ENCODE measurements at places on chromosomes 3 and 15.

- DNase-seq, result no peak
Measured at GRCh38 chr15:31897746-31898145, 132.6 kb upstream of the CHRNA7 start.

DNA sequence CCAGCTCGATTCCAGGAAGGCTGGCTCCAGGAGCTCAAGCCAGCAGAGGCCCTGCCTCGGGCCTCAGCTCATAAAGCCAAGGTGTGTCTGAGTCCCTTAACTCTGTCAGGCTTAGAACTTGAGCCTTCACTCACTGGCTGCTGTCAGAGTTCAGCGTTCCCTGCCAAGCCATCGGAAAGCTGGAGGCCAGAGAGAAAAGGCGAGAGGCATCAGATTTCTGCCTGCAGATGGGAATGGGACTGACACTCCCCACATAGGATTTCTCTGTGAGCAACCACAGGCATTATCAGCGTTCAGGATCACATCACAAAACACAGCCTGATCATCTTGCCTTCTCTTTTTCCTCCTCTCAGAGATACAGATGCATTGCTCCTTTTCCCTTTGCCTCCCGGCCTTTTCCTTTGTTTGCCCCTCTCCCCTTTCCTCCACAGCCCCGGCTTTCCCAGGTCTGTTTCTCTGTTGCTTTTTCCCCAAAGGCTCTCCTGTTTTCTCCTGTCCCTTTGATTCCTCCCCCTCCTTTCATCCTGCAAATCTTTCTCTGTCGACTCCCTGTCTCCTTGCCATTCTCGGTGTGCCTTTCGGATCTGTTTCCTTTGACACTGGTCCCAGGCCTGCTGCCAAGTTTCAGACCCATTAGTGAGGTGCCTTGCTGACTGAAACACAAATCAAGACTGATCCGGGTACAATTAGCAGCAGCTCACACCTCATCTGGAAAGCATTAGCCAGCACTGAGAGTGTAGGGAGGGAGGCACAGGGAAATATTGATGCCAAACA, 44.5 kb upstream of the BOC start:
- no peak for DNase-seq

DNA sequence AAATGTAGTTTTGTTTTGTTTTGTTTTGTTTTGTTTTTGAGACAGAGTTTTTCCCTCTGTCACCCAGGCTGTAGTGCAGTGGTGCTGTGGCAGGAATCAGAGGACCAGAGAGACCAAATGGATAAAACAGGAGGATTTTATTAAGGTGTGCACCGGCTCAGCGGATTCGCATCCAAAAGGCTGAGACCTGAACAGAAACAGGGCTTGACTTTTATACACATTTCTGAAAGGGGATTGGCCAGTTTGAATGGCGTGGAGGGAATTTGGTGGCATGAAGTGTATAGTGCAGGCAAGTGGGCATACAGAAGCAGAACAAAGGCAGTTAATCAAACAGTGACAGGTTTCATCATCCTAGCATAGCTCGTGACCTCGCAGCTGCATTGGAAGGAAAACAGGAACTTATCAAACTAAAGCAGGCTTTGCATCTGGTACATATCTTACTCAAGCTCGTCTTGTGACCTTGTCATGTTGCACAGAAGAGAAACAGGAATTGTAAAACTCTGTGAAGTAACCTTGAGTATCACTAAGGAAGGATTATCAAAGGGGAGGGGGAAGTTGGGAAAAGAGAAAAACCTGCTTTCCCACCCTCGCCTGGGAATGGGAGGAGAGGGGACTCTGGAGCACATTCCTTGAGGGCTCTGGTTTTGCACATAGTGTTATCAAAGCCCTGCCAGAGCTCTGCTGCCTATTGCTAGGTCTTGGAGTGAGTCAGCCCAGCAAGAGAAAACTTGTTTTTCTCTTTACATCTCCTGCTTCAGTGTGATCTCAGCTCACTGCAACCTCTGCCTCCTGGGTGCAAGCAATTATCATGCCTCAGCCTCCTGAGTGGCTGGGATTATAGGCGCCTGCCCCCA, 38.5 kb downstream of the C3orf62 start:
- DNase-seq, result no peak

GRCh38 chr15:34114215-34114614, 12.3 kb downstream of the PGBD4 start:
- DNase-seq, result no peak

- no peak for DNase-seq
Measured at GRCh38 chr3:40876009-40876408, 323.3 kb upstream of the CTNNB1 start.

GRCh38 chr3:127539366-127540060, 51.0 kb downstream of the TPRA1 start:
- DNase-seq, result no peak

DNA sequence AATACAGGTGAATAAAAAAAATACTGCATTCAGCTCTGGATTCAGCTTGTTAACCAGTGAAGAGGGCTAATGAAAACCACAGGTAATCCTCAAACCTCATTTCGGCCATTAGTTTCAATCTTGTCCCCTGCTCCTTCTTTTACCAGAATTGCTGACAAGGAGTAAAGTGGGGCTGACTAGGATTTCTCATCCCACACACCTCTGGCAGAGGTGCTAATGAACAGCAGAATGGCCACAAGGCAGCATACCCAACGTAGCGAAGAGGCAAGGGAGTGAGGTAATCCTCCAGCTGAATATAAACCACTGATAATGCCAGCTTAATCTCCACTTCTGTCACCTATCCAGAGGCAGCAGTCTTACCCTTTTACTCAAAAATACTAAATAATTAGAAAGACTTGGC, 248.8 kb upstream of the CDIN1 start:
- no peak for DNase-seq

- DNase-seq, result no peak
Measured at GRCh38 chr15:60801395-60801794, 322.5 kb upstream of the ICE2 start.

DNA sequence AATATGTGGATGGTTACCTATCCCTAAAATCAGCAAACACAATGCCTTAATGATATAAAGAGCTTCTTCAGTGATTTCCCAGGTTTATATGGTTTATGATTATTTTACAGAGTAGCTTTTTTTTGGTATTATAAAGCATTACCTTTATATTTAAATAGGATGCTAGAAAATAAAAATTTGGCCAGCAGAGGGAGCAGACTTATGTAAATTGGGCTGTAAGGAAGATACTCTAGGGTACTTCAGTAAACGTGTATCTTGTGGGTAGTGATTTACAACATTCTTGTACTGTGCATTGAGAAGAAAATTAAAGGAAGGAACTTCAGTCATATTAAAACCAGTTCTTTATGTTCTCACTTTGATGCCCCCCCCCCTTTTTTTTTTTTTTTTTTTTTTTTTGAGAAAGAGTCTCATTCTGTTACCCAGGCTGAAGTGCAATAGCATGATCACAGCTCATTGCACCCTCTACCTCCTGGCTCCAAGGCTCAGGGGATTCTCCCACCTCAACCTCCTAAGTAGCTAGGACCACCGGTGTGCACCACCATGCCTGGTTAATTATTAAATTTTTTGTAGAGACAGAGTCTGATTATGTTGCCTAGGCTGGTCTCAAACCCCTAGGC, 167.9 kb downstream of the BBX start:
- no peak for DNase-seq

DNA sequence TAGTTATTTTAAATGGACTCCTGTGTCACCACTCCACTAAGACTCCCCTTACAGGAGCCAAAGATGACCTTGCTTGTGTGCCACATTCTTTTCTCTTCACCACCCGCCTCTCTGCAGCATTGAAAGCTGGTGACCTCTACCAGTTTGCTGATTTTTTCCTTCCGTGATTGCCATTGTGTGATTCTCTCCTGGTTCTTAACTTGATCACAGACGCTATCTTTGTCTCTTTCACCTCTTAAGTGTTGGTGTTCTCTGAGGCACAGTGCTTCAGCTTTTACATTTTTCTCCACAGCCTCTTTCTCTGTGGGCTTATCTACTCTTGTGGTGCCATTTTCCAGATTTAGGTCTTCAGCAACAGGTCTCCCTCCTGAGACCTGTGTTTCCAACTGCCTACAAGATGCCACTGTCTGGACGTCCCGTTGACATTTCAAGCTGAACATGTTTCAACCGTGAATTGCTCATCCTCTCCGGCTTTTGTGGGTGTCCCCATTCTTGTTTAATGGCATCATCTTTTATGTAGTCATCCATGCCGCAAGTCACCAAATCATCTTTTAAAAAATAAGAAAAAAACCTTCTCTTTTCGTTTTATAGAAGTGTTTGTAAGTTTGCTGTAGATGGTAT, 26.5 kb downstream of the IQGAP1 start:
- DNase-seq, result peak; percentile 27

DNA sequence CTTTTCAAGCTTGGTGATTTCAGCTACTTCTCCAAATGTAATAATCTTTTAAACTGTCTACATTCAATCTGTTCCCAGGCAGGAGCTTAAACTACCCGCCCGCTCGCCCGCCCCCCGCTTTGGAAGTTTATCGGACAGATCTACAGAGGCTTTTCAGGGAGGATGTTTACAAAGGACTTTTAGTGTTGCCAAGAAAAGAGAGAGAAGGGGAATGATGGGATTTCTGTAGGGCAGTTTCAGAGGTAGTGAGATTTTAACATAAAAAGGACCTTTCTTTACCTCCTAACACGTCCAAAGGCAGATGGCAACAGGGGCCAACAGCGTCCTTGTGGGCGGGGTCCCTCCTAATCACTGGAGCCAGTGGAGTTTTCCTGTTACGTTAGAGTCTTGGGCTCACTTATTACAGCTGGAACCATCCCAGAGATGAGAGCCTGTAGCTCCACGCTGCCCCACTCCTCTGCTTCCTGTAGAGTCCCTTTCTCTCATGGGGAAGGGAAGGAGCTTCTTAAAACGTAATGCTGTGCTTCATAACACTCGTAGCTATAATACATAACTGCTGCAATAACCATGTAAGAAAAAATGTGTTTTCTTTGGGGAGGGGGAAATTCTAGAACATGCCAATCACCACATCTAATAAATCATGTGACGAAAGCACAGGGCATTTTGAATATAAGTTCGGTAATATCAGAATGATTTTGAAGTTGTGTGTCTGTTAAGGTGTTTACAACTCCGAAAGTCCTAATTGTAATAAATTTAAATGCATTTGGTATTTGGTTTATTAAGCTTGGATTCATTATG, 30.9 kb downstream of the HES1 start:
- DNase-seq, result no peak

GRCh38 chr3:29898171-29898965, 617.5 kb downstream of the RBMS3 start:
- no peak for DNase-seq

DNA sequence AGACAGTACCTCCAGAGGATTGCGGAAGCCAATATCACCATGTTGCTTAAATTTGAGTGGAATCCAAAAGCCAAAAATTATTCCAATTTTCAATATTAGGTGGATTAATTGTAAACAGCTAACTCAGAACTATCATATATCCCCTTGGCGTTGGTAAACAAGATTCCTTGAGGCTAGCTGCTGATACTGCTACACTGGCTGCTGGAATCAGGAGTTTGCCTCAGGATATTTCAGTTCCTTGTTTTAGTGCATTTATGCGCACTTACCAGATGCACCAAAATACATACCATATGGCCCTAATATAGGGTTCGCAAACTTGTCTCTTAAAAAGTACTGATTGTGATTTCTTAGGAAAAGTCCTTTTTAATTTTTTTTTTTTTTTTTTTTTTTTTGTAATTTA, 605.2 kb upstream of the NAALADL2 start:
- DNase-seq, result no peak

GRCh38 chr3:9153904-9154619, 95.4 kb downstream of the SRGAP3 start:
- no peak for DNase-seq

DNA sequence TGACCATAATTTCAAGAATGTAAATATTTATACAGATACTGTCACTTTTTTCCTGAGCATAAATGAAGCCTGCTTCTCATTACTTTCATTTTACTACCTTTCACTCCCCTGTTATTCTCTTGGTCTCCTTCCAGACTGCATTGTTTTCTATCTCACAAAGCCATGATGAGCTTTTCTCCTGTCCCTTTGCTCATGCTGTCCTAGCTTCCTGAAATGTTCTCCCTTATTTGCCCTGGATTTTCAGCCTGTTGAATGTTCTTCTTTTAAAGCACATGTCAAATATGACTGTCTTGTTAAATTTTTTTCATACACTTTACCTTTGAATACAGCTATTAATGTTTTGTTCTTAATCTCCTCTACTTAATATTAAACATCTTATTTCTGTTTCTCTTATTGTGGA, 31.7 kb downstream of the ATP11B start:
- no peak for DNase-seq

DNA sequence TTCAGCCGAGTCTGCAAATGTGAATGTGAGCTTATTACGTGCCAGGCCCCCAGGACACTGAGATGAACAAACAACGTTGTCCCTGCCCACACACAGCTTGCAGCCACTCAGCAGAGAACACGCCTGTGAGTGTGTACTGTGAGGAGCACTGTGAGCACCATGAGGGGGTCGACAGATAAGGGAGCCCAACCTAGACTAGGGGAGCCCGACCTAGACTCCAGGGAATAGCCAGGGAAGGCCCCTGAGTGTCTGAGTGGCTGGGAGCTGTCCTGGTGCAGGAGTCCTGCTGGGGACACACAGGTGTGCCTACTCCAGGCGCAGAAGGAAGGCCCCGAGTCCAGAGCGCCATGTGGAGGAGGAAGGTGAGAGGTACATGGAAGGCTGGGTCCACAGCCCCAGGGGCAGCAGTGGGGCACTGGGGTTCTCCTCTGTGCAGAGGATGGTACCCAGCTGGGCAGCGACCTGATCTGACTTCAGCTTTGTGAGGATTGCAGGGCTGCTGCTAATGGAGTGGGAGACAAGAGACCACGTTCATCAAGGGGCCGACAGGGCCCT, 36.5 kb downstream of the MGLL start:
- DNase-seq, result no peak

GRCh38 chr15:96414875-96415274, 84.4 kb downstream of the NR2F2 start:
- no peak for DNase-seq

- no peak for DNase-seq
Measured at GRCh38 chr3:196499061-196499460, 4.5 kb downstream of the RNF168 start.

GRCh38 chr3:67781218-67781617, 126.8 kb upstream of the SUCLG2 start:
- DNase-seq, result no peak

DNA sequence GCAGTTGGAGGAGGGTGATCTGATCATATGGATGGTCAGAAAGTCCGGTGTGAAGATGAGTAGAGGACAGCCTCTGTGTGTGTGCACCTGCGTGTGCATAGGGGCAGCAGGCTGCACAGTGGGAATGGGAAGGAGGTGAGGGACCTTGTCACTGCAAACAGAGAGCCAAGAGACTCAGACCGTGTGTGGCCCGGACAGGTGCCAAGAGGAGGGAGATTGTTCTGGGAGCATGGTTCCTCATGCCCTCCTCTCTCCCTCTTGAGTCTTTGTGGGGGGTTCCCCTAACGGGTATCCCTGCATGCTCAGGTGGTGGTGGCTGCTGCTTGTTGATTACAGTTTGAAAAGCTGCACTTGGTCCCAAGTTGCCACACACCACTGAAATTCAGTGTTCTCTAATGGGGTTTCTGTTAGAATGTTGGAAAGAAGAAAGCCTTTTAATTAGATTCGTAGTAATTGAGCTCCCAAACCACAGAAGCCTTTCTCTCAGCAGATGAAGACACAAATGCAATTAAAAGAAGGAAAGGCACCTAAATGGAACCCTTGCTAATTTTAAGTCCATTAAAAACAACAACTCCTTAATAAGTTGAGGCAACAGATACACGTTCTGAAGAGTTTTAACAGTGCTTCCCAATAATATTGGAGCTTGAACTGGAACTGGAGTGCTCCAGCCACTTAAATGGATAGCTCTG, 68.9 kb downstream of the CHRNA7 start:
- DNase-seq, result no peak

- no peak for DNase-seq
Measured at GRCh38 chr3:110878692-110879091, 192.9 kb upstream of the NECTIN3 start.

GRCh38 chr3:157088601-157089454, 71.1 kb downstream of the CCNL1 start:
- peak; percentile 94 for DNase-seq
